ENCODE measurements at places on chromosomes 12 and 14. TPM values are rescaled to one million over a fixed set of nuclear protein-coding genes. Genes with fewer than 3 reads are reported as not detected.

- no peaks in the 10 kb centered on the region for H3K27me3 ChIP-seq
- H3K4me1 ChIP-seq, result peaks cover 27% of the 10 kb centered on the region
- no peaks in the 10 kb centered on the region for H3K36me3 ChIP-seq
Measured at GRCh38 chr14:77100961-77101360, 2.9 kb downstream of the CIPC start.

DNA sequence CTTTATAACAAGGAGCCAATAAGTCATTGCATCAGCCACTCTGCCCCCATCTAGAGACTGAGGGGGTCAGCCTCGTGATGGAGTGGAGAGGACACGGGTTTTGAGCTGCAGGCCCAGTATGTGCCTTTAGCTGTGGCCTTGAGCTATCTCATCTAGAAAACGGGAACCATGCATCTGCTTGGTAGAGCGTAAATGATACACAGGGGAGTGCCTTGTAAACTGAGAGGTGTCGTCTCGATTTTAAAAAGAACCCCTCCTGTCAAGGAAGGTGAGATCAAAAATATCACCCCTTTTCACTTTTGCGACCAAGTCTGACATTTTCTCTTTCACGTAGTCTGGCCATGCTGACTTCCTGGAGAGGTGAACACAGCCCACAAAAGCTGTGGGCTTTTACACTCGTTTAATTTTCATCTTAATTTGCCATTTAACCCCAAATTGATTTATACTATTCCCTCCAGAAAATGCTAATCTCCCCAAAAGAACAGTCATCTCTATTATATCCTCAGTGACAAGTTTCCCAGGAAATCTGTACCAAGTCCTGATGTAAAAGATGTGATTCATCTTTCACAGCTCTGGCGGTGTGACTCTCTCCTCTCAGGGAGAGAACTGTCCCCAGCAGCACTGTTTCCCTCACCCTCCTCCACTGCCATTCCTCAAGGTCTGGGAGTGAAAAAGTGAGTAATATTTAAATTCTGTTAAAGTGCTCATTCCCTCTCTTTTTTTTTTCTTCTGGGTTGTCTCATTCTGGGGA is 30.6 kb downstream of the VCPKMT start:
- H3K4me3 ChIP-seq, result no peak overlapping the region
- no peak overlapping the region for H3K27ac ChIP-seq
- H3K36me3 ChIP-seq, result no peaks in the 10 kb centered on the region

MLEC gene
- polyA plus RNA-seq, result 28.4 TPM

GRCh38 chr12:110566993-110567392 is 16.1 kb downstream of the PPTC7 start:
- no peaks in the 10 kb centered on the region for H3K36me3 ChIP-seq
- H3K27me3 ChIP-seq, result no peaks in the 10 kb centered on the region
- H3K27ac ChIP-seq, result no peak overlapping the region
- H3K4me3 ChIP-seq, result no peak overlapping the region
- H3K4me1 ChIP-seq, result no peaks in the 10 kb centered on the region

FOXG1 gene
- polyA plus RNA-seq, result not detected

DNA sequence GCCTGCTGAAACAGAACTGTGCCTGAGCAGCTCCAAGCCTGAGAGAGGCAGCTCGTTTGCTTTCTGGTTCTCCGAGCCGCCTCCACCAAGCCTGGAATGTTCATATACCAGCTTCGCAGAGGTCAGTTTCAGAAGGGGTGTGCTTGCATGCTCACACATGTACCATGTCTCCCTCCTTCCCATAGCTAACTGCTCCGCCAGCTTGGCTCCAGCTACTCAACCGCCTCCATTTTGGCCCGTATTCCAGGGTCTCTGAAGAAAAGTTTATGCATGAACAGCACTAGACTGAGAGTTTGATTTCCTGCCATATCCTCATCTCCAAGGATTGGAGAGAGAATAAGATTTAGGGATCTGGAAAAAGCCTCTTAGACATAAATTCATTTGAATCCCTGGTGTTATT is 103.7 kb downstream of the SMOC1 start:
- no peak for DNase-seq
- H3K4me3 ChIP-seq, result no peak overlapping the region
- H3K4me1 ChIP-seq, result no peaks in the 10 kb centered on the region
- peaks cover 2% of the 10 kb centered on the region for H3K27me3 ChIP-seq
- H3K36me3 ChIP-seq, result no peaks in the 10 kb centered on the region

DNA sequence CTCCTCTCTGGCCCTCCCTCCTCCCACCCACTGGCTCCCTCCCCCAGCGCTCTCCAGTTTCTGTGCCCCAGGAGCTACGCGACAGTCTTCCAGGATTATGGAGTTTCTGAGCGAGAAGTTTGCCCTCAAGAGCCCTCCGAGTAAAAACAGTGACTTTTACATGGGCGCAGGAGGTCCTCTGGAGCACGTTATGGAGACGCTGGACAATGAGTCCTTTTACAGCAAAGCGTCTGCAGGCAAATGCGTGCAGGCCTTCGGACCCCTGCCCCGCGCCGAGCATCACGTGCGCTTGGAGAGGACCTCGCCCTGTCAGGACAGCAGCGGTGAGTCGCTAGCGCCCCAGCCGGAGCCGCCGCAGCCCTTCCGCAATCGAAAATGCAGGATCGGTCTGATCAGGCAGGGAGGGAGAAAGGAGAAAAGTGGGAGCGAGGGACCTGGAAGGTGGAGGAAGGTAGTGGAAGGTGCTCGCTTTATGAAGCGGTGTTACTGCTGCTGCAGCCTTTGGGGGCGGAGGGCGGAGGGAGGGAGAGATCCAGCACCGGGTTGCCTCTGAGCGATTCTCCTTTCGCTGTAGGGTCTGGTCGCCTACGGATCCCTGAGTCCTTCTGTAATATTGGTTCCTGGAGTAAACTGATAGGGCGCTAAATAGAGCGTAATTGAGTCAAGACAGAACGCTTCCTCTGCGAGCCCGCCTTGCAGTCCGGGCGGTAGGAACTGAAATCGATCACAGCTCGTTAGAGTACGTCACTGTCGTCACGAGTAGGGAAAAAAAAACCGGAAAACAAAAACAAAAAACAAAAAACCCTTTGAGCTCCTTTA is at the start of gene ALX1:
TSS of gene ALX1 (plus strand) at position 56 of the 819 bp plus-strand sequence. CDS start at position 98, 42 bp downstream.
- peak within 1 kb of the TSS; percentile 84 for H3K4me3 ChIP-seq
- DNase-seq, result peak; percentile 86
- H3K27ac ChIP-seq, result peak within 1 kb of the TSS; percentile 72
- H3K4me1 ChIP-seq, result peaks cover 5% of the 10 kb centered on the region

VASH1 gene
- polyA plus RNA-seq, result 39.8 TPM

- H3K4me3 ChIP-seq, result no peak overlapping the region
- DNase-seq, result no peak
- H3K27ac ChIP-seq, result no peak overlapping the region
- no peaks in the 10 kb centered on the region for H3K36me3 ChIP-seq
Measured at GRCh38 chr12:460261-461230, 807 bp downstream of the B4GALNT3 start.

DNA sequence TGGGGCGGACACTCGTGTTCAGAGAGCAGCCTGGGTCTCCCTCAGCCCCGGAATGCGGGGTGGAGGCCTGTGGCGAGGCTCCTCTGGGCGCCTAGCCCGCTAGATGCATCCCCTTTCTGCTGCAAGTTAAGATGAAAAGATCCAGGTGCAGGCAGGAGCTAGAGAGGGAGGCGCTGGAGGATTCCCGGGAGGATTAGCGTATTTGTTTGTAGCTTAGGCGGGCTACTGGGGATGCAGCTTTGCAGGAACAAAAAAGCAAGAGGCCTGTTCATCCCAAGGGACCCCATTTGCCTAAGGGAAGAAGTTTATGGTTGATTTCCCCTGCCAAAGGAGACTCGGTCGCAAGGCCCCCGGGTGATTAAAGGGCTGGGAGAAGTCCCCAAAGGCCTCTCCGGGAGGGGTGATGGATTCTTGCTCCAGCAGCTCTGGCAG is 824 bp downstream of the CCDC177 start:
- no peaks in the 10 kb centered on the region for H3K36me3 ChIP-seq
- H3K27ac ChIP-seq, result no peak overlapping the region
- H3K4me1 ChIP-seq, result peaks cover 9% of the 10 kb centered on the region
- peaks cover 57% of the 10 kb centered on the region for H3K27me3 ChIP-seq
- DNase-seq, result no peak
- no peak overlapping the region for H3K4me3 ChIP-seq

GRCh38 chr14:103540821-103541708 is 12.1 kb downstream of the TRMT61A start:
- H3K27me3 ChIP-seq, result no peaks in the 10 kb centered on the region
- no peaks in the 10 kb centered on the region for H3K4me1 ChIP-seq
- no peak overlapping the region for H3K27ac ChIP-seq
- no peaks in the 10 kb centered on the region for H3K36me3 ChIP-seq
- no peak overlapping the region for H3K4me3 ChIP-seq
- DNase-seq, result no peak

DNA sequence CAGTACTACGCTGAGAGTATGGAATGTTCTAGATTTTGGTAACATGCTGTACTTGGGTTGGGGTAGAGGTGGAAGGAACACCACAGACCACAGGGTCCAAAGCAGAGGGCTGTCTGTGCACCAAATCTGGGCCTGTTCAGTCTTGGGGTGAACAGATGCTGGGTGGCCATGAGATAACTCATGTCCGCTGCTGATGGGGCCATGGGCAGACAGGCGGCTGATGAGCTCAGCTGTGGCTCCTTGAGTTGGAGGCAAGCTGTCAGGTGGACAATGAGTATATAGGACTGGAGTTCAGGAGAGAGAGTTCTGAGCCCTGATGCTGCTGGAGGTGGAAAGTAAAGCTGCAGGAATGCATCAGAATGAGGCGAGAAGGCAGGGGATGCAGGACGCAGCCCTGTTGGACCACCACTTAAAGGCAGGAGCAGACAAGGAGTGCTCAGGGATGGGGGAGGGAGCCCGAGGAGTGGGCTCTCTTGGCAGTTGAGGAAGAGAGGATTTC is 6.2 kb downstream of the SMIM41 start:
- H3K27me3 ChIP-seq, result peaks cover 4% of the 10 kb centered on the region
- H3K4me3 ChIP-seq, result no peak overlapping the region
- H3K36me3 ChIP-seq, result no peaks in the 10 kb centered on the region
- no peak for DNase-seq
- H3K4me1 ChIP-seq, result peaks cover 5% of the 10 kb centered on the region

- no peak overlapping the region for H3K4me3 ChIP-seq
- H3K27ac ChIP-seq, result no peak overlapping the region
- H3K27me3 ChIP-seq, result no peaks in the 10 kb centered on the region
- peaks cover 48% of the 10 kb centered on the region for H3K36me3 ChIP-seq
Measured at GRCh38 chr12:123264642-123265041, 7.0 kb downstream of the CDK2AP1 start.

DNA sequence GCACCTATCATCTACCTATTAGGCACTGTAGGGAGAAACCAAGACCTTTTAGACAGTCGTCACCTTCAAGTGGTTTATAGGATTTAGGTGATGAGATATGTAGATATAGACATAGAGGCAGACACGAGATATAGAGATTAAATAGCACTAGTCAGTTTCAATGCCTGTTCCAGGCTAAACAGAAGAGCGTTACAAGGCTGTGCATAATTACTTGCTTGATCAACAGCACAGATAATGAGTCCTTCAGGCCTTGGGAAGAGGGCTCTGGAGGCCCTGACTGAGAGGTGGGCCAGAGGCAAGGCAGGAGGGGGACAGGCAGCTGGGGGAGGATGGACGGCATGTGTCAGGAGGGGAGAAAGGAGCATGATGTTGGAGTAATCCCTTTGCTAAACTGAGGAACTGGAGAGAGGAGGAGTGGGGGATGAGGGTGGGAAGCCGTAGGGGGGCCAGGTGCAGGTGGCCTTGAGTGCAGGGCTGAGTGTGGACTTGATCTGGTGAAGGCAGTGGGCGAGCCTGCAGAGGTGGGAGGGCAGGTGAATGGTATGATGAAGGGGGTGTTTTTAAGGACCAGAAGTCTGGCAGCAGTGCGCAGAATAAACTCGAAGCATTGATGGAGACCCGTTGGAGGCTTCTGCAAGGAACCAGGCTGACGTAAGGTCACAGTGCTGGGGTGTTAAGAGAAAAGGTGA is 43.9 kb upstream of the ATP23 start:
- H3K36me3 ChIP-seq, result no peaks in the 10 kb centered on the region
- no peak overlapping the region for H3K4me3 ChIP-seq
- no peaks in the 10 kb centered on the region for H3K27me3 ChIP-seq
- H3K4me1 ChIP-seq, result peaks cover 32% of the 10 kb centered on the region
- no peak for DNase-seq

DNA sequence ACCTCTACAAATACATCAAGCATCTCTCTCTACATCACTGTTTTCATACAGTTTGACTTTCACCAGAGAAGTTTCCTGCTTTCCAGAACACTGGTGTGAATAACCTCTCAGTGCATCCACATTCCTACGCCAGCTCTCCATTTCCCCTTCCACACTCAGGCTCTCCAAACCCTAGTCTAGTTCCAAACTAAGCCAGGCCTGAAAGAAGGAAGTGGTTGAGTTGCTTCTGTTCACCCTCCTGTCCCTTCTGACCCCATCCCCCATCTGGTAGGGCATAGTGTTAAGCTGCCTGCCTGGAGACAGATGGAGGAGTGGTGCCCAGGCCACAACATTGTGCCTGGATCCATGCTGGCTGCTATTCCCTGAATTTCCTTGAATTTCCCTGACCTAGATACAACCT is 132.4 kb downstream of the GPR65 start:
- no peaks in the 10 kb centered on the region for H3K4me1 ChIP-seq
- no peak for DNase-seq
- H3K27me3 ChIP-seq, result no peaks in the 10 kb centered on the region

GRCh38 chr12:130764073-130764472 is 48.0 kb upstream of the RIMBP2 start:
- H3K4me1 ChIP-seq, result no peaks in the 10 kb centered on the region
- no peaks in the 10 kb centered on the region for H3K27me3 ChIP-seq
- H3K36me3 ChIP-seq, result no peaks in the 10 kb centered on the region
- H3K27ac ChIP-seq, result no peak overlapping the region
- DNase-seq, result peak; percentile 7
- H3K4me3 ChIP-seq, result no peak overlapping the region

- no peak overlapping the region for H3K4me3 ChIP-seq
- DNase-seq, result no peak
- H3K36me3 ChIP-seq, result no peaks in the 10 kb centered on the region
- no peaks in the 10 kb centered on the region for H3K4me1 ChIP-seq
- H3K27me3 ChIP-seq, result no peaks in the 10 kb centered on the region
Measured at GRCh38 chr14:25032092-25032784, 17.7 kb downstream of the STXBP6 start.

DNA sequence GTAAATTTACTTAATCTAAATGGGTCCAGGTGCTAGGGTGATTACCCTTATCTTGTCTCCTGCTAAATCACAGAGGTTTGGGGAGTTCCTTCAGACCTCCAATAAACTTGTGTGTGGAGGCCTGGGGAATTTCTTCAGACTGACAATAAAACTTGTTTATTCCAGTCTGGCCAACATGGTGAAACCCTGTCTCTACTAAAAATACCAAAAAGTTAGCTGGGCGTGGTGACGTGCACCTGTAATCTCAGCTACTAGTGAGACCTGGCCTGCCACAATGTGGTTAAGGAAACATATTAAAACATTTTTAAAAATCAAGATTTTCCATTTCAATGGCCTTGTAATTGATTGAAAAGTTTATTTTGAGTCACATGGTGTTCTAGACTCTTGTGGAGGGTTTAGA is 126.9 kb upstream of the FGD4 start:
- no peak for DNase-seq
- H3K27me3 ChIP-seq, result no peaks in the 10 kb centered on the region
- peaks cover 19% of the 10 kb centered on the region for H3K4me1 ChIP-seq
- no peak overlapping the region for H3K4me3 ChIP-seq
- no peaks in the 10 kb centered on the region for H3K36me3 ChIP-seq

Measured in endothelial cell of umbilical vein (primary cell).